HFFc6 (cell line): ENCODE measurements at places on chromosomes 3 and 15. TPM values are rescaled to one million over a fixed set of nuclear protein-coding genes. Genes with fewer than 3 reads are reported as not detected.

GRCh38 chr15:67240235-67241131 lies 14.0 kb downstream of the AAGAB start:
- H3K36me3 ChIP-seq = peaks cover 14% of the 10 kb centered on the region
- no peaks in the 10 kb centered on the region for H3K27me3 ChIP-seq
- no peak for DNase-seq
- no peak overlapping the region for H3K4me3 ChIP-seq

DNA sequence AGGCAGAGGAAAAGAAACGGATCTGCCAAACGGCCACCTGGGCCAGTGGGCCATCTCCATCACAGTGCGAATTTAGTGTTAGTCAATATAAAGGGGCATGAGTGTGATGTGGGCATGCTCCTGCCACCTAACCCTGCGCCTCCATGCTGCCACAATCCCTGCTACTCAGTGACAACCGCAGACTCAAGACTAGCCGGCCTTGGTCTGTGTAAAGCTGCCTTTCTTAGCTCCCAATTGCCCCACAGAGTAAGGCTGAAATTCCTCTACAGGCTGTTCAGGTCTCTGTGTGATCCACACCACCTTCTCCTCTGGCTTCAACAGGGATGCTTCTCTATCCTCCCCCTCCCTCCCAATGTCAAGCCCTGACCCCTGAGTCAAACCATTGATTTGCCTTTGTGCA lies 269.7 kb downstream of the XXYLT1 start:
- no peaks in the 10 kb centered on the region for H3K4me1 ChIP-seq
- DNase-seq = no peak
- H3K27me3 ChIP-seq = peaks cover 65% of the 10 kb centered on the region
- H3K4me3 ChIP-seq = no peak overlapping the region
- H3K36me3 ChIP-seq = no peaks in the 10 kb centered on the region

GRCh38 chr3:187334904-187335303 lies 33.3 kb upstream of the RTP4 start:
- H3K4me1 ChIP-seq = no peaks in the 10 kb centered on the region
- H3K4me3 ChIP-seq = no peak overlapping the region
- H3K27me3 ChIP-seq = peaks cover 13% of the 10 kb centered on the region
- H3K36me3 ChIP-seq = no peaks in the 10 kb centered on the region
- no peak for DNase-seq
- H3K27ac ChIP-seq = no peak overlapping the region

The CACNA2D2 gene
- not detected in 3 replicates for total RNA-seq

DNA sequence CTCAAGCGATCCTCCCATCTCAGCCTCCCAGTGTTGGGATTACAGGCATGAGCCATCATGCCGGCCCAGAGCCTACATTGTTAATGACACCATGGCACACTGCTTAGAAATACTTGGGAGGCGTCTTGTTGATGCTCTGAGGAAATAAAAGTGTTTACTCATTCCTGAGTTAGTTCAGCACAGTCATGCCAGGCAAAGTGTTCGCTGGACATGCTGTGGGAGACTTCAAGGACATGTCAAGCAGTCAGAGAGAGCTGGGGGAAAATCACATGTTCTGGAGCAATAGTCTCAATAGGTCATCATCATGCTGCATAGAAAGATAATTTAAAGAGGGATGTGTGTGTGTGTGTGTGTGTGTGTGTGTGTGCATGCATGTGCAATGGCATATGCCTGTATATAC lies 37.5 kb downstream of the TTC23 start:
- DNase-seq = peak; percentile 25
- no peak overlapping the region; the same call in 1 of the 2 replicates for H3K4me3 ChIP-seq
- H3K4me1 ChIP-seq = peaks cover 35% of the 10 kb centered on the region
- H3K36me3 ChIP-seq = no peaks in the 10 kb centered on the region

- no peak overlapping the region for H3K4me3 ChIP-seq
- no peaks in the 10 kb centered on the region for H3K27me3 ChIP-seq
- no peaks in the 10 kb centered on the region for H3K36me3 ChIP-seq
- H3K4me1 ChIP-seq = no peaks in the 10 kb centered on the region
- no peak for DNase-seq
Observed at GRCh38 chr3:109114746-109115145, 3.2 kb downstream of the MORC1 start.

- H3K4me3 ChIP-seq = peak overlapping the region; percentile 88
- no peak for DNase-seq
- peaks cover 10% of the 10 kb centered on the region for H3K36me3 ChIP-seq
- H3K4me1 ChIP-seq = peaks cover 68% of the 10 kb centered on the region
- H3K27me3 ChIP-seq = no peaks in the 10 kb centered on the region; the same call in 1 of the 2 replicates
- H3K27ac ChIP-seq = peak overlapping the region; percentile 93
Observed at GRCh38 chr15:36579792-36580431, 486 bp downstream of the CDIN1 start.

DNA sequence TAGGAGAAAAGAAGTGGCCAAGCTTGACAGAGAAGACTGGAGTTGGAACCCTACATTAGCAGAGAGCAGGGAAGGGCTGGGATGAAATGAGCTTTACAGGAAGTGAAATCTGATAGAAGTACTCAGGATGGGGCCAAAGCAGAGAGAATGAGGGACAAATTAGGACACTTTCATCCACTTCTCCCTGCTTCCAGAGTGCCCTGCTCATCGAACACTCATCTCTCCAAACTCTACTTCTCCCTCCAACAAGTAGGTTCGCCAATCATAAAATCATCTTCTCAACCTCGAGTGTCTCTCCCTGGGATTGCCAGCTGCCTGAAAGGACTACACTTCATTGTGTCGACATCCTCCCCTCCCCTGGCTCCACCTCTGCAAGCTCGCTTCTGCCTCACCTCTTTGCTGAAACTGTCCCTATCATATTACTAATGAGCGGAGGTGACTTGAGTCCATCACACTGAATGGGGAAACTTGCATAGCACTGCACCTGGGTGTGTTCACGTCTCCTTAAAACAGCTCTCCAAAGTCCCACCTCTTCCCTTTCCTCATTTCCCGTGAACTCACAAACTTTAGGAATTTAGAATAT lies 365.8 kb downstream of the FOXP1 start:
- H3K36me3 ChIP-seq = peaks cover 10% of the 10 kb centered on the region; the same call in 1 of the 2 replicates
- no peak overlapping the region for H3K27ac ChIP-seq
- peaks cover 4% of the 10 kb centered on the region for H3K27me3 ChIP-seq
- no peak overlapping the region for H3K4me3 ChIP-seq
- no peak for DNase-seq

GRCh38 chr15:29468899-29469298 lies 199.3 kb upstream of the NSMCE3 start:
- H3K4me3 ChIP-seq = no peak overlapping the region
- H3K27me3 ChIP-seq = peaks cover 11% of the 10 kb centered on the region
- no peak overlapping the region for H3K27ac ChIP-seq
- DNase-seq = no peak
- H3K4me1 ChIP-seq = no peaks in the 10 kb centered on the region

- no peak overlapping the region for H3K27ac ChIP-seq
- H3K27me3 ChIP-seq = no peaks in the 10 kb centered on the region; the same call in none of the 2 replicates
- peaks cover 15% of the 10 kb centered on the region; the same call in 1 of the 2 replicates for H3K36me3 ChIP-seq
- no peaks in the 10 kb centered on the region for H3K4me1 ChIP-seq
Observed at GRCh38 chr3:185470323-185470722, 28.5 kb downstream of the TMEM41A start.

The A4GNT gene
- not detected in 3 replicates for total RNA-seq

- H3K36me3 ChIP-seq = no peaks in the 10 kb centered on the region
- no peaks in the 10 kb centered on the region for H3K27me3 ChIP-seq
- no peak for DNase-seq
- H3K27ac ChIP-seq = no peak overlapping the region
- no peaks in the 10 kb centered on the region for H3K4me1 ChIP-seq
- no peak overlapping the region for H3K4me3 ChIP-seq
Observed at GRCh38 chr3:77271306-77271705, 231.4 kb downstream of the ROBO2 start.

DNA sequence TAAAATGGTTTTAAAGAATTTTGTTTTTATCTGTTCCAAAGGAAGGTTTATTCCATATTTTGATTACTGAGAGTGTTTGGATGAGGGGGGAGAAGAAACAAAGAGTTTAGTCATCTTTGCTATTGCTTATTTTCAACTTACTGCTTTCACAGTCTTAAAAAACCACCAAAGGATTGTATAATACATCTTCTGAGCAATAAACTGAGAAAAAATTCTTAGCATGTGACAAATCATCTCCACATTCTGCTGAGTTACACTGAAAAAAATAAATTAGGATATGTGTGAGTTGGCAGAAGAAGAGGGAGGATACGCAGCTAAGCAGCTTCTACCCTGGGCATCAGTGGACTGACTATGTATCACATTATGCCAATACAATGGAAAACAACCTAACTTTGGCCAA lies 23.2 kb upstream of the ACTC1 start:
- H3K27ac ChIP-seq = peak overlapping the region; percentile 47
- H3K4me1 ChIP-seq = peaks cover 67% of the 10 kb centered on the region
- H3K36me3 ChIP-seq = peaks cover 12% of the 10 kb centered on the region; the same call in 1 of the 2 replicates
- peaks cover 2% of the 10 kb centered on the region; the same call in 1 of the 2 replicates for H3K27me3 ChIP-seq

- DNase-seq = no peak
- H3K4me1 ChIP-seq = no peaks in the 10 kb centered on the region
- peaks cover 5% of the 10 kb centered on the region; the same call in 1 of the 2 replicates for H3K36me3 ChIP-seq
- H3K27ac ChIP-seq = no peak overlapping the region
- H3K27me3 ChIP-seq = peaks cover 18% of the 10 kb centered on the region
- H3K4me3 ChIP-seq = no peak overlapping the region
Observed at GRCh38 chr3:15154326-15154725, 51.7 kb upstream of the CAPN7 start.

- no peaks in the 10 kb centered on the region for H3K4me1 ChIP-seq
- DNase-seq = no peak
- no peak overlapping the region for H3K27ac ChIP-seq
- H3K27me3 ChIP-seq = no peaks in the 10 kb centered on the region
Observed at GRCh38 chr3:89560568-89560967, 453.1 kb downstream of the EPHA3 start.

DNA sequence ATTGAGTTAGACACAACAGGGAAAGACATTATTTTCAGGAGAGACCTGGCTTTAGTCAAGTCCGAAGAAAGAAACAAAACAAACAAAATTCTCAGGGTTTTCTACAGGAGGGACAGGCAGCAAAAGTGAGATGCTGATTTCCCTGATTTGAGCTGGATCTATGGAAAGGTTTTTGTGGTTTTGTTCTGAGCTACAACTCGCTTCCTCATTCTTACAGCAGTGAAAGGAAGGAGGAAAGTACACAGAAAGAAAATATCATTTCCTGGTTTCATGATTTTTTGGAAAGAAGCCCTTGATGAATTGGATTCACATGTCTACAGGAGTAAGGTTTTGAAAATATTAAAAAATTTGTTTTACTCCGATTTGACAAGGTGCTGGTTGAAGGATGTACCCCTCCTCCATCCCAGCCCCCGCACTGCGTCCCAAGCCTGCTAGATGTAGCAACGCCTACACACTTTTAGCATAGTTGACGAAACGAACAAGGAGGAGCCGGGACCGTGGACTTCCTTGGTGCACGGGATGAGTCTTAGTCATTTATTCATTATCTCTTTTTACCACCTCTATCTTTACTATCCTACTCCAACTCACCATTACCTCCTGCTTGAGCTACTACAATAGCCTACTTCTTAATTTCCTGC lies 10.8 kb downstream of the PRICKLE2 start:
- H3K27me3 ChIP-seq = no peaks in the 10 kb centered on the region
- H3K4me3 ChIP-seq = peak overlapping the region; percentile 84
- peaks cover 54% of the 10 kb centered on the region for H3K4me1 ChIP-seq
- peak overlapping the region; percentile 96 for H3K27ac ChIP-seq
- peak; percentile 52 for DNase-seq

DNA sequence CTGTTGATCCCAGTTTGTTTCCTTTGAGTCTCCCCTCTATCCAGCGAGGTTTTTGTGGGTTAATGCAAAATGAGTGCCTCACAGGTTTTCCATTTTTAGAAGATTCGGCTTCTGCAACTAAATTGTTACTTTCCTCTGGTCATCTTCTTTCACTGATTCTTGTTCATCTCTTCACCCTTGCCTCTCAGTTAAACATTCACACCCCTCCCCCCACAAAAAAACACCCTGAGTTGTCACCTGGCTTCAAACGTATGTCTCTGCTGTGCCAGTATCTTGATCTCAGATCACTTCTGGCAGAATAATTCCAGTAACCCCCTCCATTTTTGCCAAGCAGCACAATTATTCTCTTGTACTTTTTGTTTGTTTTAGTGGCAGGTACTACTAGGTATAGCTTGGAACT lies 12.3 kb upstream of the CLDN16 start:
- no peak overlapping the region for H3K4me3 ChIP-seq
- H3K36me3 ChIP-seq = no peaks in the 10 kb centered on the region

DNA sequence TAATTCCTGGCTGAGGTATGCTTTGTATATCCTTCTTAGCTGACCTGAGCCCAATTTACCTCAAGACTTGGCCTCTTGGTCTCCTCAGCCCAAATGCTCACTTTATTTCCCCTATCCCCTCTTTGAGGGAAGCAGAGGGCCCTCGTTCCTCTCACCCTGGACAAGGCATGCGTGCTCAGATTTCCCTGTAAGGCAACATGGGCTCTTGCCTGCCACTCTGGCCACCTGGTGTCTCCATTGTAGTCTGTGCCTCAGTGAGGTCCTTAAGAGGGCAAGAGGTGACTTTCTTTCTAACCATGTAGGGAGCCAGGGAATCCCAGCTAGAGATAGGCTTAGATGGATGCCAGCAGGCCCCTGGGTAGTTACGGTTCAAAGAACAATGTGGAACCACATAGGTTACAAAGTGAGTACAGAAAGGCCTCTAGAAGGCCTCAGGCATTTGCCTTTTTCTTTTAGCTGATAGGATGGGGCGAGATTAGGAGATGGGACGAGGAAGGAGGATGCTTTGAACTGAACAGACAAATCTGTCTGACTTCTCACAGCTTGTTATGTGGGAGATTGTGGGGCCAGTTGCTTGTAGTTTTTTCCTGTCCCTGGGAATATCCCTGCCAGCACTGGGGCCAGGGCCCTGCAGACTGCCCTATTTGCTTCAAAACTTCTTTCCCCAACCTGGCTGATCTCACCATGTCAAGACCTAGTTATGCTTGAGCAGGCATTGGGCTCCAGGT lies 1.1 kb upstream of the INTS14 start:
- peaks cover 7% of the 10 kb centered on the region for H3K36me3 ChIP-seq
- DNase-seq = no peak
- peak overlapping the region; percentile 97 for H3K27ac ChIP-seq
- peaks cover 4% of the 10 kb centered on the region for H3K27me3 ChIP-seq

GRCh38 chr15:75030023-75030413 lies 6.6 kb downstream of the PPCDC start:
- H3K4me1 ChIP-seq = peaks cover 29% of the 10 kb centered on the region
- H3K27me3 ChIP-seq = peaks cover 1% of the 10 kb centered on the region
- no peak for DNase-seq
- H3K36me3 ChIP-seq = no peaks in the 10 kb centered on the region

The KNL1 gene
- total RNA-seq = 8.3 to 20.7 TPM (median 16.1 TPM) in 3 replicates

DNA sequence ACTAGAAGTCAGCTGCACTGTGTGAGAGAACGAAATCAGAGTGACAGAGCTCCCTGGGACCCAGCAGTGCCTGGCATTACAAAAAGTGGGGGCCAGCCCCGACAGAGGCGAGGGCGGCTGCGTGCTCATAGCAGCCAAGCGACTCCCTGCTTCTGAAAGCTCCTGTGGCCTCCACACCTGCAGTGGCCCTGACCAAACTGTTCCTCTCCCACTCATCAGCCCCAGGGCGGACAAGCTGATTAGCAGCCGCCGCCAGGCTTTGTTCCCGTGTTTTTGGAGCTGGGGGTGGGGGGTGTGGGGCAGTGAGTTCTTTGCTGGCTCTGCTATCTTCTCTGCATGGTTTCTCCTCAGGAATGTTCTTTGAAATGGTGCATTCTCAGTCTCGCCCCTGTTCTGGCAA lies 58.1 kb downstream of the DGKG start:
- DNase-seq = no peak
- no peaks in the 10 kb centered on the region for H3K4me1 ChIP-seq
- H3K4me3 ChIP-seq = no peak overlapping the region
- H3K27me3 ChIP-seq = peaks cover 14% of the 10 kb centered on the region
- H3K27ac ChIP-seq = no peak overlapping the region
